ENCODE measurements at places on chromosomes 12 and 14.

DNA sequence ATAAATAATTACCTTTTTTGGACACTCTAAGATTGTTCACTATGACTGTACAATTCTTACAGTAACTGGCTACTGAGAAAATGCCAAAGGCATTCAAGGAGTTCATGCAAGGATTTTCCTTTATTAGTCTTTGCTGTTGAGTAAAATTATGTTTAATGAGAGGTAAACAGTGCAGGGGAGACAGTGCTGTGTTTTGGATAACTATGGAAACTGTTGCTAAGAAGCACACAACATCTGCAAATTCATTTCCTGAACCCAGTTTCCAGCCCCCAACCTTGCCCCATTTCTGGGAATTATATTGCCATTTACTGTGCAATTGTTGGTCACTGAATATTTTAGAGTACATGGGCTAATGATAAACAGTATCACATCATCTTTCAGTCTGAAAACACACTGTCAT is 1005.8 kb downstream of the TRHDE start:
- DNase-seq, result no peak

DNA sequence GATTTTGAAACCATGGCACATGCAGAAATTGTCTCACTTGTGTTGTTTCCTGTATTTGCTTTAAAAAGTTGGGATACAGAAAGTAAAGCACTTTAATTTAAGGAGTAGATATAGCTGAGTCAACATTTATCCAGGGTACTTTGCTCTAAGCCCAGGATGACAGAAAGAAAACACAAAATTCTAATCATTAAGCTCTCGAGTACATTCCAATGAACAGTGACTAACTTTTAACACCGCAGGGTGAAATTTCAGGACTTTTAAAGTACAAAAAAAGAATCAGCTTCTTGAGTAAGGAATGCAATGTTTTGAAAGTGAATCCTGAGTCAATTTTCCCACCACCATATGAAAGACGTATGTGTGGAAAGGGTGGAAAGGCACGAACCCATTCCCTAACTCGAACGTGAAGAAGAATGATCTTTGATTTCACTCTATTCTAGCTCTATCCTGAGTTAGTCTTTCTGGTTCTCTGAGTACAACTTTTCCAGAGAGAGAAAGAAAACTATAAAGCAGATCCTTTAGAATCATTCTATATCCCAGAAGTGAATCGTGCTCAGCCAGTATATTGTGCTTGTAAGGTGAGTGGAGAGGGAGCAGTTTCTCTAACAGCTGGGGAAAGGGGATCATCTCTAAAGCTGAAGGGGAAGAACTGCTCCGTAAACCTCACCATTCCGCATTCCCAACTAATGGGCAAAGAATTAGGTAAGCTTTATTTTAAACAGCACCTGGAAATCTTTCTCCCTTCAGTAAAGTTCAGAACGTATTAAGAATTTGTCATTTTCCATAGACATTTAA is 779.0 kb upstream of the FLRT2 start:
- no peak for DNase-seq

- DNase-seq, result no peak
These were observed 4.2 kb downstream of the SCNN1A start for GRCh38 chr12:6370994-6371754.

DNA sequence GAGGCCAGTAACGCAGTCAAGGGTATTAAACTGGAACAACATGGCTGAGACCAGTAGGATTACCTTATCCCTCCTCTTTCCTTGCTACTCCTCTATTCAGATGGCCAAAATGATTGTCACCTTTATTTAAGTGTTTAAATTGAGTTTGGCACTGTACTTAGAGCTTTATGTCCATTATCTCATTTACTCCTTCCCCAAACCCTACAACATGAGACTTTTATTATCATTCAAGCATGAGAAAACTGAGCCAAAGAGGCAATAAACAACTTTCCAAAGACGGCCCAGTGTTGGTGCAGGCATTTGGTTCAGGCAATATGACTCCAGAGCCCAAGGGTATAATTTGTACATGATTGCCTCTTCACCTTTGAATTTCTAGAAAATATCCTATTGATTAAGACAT is 370.9 kb upstream of the KITLG start:
- DNase-seq, result no peak

GRCh38 chr12:67517181-67517887 is 131.2 kb upstream of the DYRK2 start:
- DNase-seq, result no peak

- DNase-seq, result no peak
These were observed 15.7 kb downstream of the VPS37B start for GRCh38 chr12:122880155-122880667.

DNA sequence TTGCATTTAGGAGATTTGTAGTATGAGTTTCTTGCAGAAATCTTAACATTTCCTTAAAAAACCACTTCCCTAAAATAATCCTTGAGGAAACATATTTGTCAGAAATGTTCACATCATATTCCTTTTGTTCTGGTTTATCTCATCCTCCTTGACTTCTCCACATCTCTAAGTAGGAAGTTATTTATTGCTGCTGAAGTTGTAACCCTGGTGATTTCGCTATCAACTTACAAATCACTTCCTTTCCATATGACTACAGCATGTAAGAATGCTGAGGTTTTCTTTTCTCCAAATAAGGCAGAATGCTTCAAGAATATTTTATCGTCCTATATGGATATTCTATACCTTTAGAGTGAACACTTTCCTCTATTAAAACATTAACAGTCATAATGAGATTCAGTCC is 751.7 kb downstream of the NRXN3 start:
- DNase-seq, result no peak

DNA sequence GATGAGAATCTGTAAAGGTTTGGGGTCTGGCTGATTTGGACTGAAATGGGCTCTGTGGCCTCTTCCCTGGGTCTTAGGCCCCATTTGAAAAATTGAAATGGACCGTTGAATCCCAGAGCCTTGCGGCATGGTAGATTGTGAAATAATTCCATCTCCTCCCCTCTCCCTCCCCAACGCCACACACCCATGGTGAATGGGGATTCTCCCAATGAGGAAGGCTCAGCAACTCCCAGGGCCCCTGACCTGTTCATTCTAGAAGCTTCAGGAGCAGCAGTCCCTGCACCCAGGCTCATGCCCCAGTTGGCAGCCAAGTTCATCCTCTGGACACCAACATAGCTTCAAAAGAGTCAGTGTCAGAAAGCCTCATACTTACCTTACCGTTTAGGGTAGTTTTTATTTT is 217.4 kb downstream of the ZFP36L1 start:
- DNase-seq, result no peak

- peak; percentile 58 for DNase-seq
These were observed 2.4 kb upstream of the TNS2 start for GRCh38 chr12:53047221-53048032.

DNA sequence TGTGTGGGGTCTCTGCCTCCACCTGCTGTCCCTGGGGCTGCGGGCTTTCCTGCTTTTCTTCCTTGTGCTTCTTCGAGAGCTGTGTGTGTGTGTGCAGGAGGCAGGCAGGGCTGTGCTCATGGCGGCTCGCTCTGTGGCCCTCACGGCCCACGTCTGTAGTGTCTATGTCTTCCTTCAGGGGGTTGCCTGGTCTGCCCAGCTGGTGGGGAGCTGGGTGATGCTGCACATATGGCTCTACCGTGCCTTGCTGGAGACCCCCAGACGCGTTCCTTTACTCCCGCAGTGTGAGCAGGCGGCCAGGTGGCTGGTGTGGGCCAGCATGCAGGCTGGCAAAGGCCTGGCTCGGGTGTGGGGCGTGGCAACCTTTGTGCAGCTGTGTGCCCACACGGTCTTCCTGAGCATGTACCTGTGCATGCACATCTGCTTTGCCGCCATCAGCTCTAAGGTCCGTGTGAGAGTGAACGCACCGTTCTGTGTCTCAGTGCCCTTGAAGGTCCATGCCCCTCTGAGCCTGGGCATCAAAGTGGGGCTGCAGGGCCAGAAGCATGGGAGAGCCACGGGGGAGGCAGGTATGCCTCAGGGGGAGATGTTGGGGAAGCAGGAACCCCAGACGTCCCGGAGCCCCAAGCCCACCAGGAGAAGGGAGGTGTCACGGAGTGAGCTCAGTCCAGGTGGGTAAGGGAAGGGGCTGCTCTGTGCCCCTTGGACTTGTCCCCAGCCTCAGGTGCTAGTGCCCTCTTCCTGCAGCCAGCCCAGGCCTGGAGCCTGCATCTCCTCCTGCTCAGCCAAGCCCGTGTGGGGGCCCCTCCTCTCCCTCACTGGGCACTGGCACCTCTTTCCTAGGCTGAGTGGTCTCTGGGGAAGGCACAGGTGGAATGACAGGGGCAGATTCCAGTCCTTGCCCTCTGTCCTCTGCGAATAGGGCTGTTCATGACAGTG is 26.4 kb downstream of the CLSTN3 start:
- DNase-seq, result no peak

DNA sequence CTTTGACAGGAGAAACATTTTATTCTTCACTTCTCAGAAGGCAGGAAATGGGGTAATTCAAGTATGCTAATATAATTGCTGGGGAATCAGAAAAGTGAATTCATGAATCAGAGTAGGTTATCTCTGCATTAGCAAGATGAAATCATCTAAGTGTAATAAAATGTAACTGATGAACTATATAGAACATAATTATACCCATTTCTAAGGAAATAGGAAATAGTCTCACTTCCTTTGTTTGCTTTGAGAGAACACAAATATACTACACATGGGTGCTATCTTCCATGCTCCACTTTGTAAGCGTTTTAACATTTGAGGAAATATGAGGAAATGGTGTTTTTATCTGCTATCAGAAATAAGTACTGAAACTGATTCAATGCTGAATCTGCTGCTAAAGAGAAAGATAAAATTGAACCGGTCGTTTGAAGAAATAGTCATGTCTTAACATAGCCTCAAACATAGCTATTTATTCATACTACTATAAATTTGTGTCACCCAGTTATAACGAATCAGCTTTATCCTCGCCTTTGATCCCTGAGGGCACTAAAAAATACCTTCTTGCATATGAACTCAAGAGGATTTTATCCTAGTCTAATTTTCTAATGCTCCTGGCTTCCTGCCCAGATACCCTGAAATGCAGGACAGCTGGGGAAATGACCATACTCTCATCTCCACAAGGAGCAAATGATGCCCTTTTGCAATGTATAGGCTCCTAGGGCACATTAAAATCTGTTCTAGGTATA is 696.0 kb downstream of the C12orf50 start:
- DNase-seq, result no peak

- DNase-seq, result no peak
These were observed 29.2 kb downstream of the HSP90AA1 start for GRCh38 chr14:102057480-102058114.

DNA sequence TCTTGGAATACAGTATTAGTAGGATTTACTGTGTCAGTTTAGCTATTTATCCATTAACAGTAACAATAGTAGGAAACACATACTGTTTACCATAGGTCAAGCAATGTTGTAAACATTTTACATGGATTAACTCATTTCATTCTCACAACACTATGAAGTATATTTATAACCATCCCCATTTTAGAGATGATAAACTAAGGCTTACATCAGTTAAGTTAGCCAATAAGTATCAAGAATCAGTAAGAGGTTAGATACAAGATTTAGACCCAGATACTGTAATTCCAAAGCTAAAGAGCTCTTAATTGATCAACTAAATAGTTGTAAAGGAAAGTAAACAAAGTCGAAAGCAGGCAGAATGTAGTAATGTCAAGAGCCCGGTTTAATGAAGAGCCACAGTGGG is 1.1 kb downstream of the SYNJ2BP start:
- DNase-seq, result no peak

GRCh38 chr14:51576117-51576430 is 75.6 kb upstream of the FRMD6 start:
- no peak for DNase-seq

DNA sequence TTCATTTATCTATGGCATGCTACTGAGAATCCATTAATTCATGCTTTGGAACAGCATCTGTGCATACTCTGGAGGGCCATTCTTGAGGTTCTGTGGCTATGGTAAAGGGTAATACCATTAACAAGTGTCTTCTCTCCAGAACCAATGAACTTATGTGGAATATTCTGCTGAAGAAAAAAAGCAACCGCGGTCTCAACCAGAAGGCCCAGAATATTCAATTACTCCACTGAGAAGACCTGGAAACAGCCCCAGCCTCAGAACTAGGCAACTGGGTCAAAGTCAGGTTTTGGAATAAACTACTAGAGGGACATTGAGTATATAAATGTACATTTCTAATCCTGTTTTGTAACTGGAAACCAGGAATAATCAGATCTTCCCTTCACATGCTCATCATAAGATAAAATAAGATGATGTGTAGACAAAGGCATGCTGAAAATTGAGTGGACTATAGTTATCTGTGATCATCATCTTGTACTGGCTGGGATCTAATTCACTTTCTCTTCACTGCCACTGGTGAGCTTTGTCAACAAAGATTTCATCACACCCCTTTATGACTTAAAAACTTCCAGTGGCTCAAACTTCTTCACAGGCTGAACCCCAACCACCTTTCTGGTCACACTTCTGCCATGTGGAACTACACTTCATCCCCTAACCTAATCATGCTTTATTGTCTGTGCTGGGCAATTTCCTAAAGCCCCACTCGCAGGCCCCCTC is 6.0 kb downstream of the SPTB start:
- no peak for DNase-seq

GRCh38 chr12:28883406-28883997 is 265.6 kb upstream of the FAR2 start:
- no peak for DNase-seq

DNA sequence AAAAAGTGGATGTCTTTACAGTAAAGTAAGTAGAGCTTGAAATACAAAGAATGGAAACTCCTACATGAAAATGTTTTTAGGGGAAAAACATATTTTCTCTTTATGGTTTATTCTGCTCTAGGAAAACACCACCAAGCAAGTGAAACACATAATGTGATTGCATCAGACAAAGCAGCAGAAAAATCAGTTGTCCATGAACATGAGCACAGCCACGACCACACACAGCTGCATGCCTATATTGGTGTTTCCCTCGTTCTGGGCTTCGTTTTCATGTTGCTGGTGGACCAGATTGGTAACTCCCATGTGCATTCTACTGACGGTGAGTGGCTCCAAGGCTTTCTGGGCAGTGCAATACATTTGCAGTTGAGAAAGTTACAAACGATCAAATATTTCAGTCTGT is 42.6 kb upstream of the PLEKHD1 start:
- no peak for DNase-seq

- DNase-seq, result no peak
These were observed 389.6 kb upstream of the ATP2B1 start for GRCh38 chr12:90098132-90098779.

- no peak for DNase-seq
These were observed 316.8 kb downstream of the BCL11B start for GRCh38 chr14:98955036-98955740.

DNA sequence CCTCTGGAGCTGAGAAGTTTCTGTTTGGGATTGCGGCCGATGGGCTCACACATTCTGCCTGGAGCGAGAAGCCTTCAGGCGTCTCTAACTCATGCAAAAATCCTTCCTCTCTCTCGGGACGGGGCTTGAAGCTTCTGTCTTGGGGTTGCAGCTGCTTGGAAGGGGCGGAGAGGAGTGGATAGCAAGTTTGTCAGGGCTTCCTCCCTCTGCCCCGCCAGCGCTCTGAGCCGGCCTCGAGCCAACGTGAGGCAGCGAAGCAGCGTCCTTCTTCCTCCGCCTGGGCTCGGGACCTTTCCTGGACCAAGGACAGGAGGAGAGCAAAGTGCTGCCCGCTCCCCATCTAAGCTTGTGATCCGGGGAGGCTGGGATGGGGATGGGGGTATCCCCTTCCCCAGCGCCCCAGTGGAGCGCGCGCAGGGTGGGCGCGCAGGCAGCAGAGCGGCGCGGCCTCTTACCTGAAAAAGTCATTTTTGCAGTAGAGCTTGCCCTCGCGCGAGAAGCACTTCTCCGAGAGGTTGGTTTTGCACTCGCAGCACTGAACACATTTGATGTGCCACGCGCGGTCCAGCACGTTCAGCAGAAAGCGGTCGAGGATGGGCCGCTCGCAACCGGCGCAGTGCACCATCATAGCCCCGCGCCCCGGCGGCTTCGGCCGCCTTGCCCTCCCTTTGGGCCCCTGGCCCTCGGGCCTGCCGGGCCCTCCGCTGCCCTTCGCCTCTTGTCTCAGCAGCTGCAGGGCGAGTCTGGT is 626 bp downstream of the LHX5 start:
- DNase-seq, result no peak

Measured in activated T-cell treated with anti-CD3 and anti-CD28 coated beads for 1 hour (primary cell).